ENCODE measurements at places on chromosomes 1 and 21. TPM values are rescaled to one million over a fixed set of nuclear protein-coding genes. Genes with fewer than 3 reads are reported as not detected.

The TRIM46 gene
- total RNA-seq = 3.9 TPM

The FMN2 gene
- total RNA-seq = 6.0 TPM

The CYP4Z1 gene
- total RNA-seq = not detected

The HES3 gene
- not detected for total RNA-seq

The CPTP gene
- total RNA-seq = 10.5 TPM

The HSF2BP gene
- total RNA-seq = 1.00 TPM

The SAMD11 gene
- total RNA-seq = 6.4 TPM

The CD247 gene
- total RNA-seq = not detected

The NES gene
- 32.2 TPM for total RNA-seq

The PTGFR gene
- total RNA-seq = 17.7 TPM

The DMRTB1 gene
- total RNA-seq = not detected

The NPR1 gene
- 4.1 TPM for total RNA-seq

The INSRR gene
- under 0.01 TPM for total RNA-seq

The GNAT2 gene
- 0.33 TPM for total RNA-seq

The SPAG17 gene
- total RNA-seq = not detected

The NUAK2 gene
- total RNA-seq = 2.2 TPM

The KLHDC7A gene
- total RNA-seq = not detected

The LCE1E gene
- not detected for total RNA-seq

The DHRS3 gene
- total RNA-seq = 147 TPM

The CHIT1 gene
- not detected for total RNA-seq

The HAO2 gene
- total RNA-seq = not detected

The LCE3D gene
- total RNA-seq = not detected

The PYHIN1 gene
- total RNA-seq = not detected

The E2F2 gene
- 0.50 TPM for total RNA-seq

The WNT2B gene
- total RNA-seq = 1.2 TPM

The VWA5B1 gene
- total RNA-seq = not detected

The HMCN1 gene
- 30.5 TPM for total RNA-seq

The LRRC38 gene
- 0.50 TPM for total RNA-seq

The KRTAP12-4 gene
- not detected for total RNA-seq

The AADACL4 gene
- not detected for total RNA-seq

The P3H1 gene
- total RNA-seq = 94.4 TPM

The AVPR1B gene
- not detected for total RNA-seq

The KCNH1 gene
- 0.22 TPM for total RNA-seq

The PAQR6 gene
- 0.22 TPM for total RNA-seq

The SPRR2A gene
- not detected for total RNA-seq

The OR2T29 gene
- not detected for total RNA-seq

The WNT3A gene
- total RNA-seq = not detected

The CBR3 gene
- 17.9 TPM for total RNA-seq

Measured in uterine smooth muscle cell (primary cell).